ENCODE measurements at places on chromosomes 7 and 10.

GRCh38 chr7:36037121-36037662, 115.9 kb upstream of the EEPD1 start:
- no peak for DNase-seq

DNA sequence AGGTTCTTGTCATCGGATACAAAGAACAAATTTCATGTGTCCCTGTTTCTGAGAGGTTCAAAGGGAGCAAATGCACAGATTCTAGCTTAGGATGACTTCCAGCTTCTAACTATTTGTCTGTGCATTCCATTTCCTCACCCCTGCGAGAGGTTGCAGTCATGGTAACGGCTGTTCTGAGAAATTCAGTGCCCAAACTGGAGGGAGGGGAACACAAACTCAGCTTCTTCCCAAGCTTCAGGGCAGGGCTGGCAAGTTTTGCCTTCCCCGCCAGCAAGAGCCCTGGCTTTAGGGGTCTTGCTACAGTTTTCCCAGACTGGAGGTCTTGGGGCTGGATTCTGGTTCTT, 11.1 kb downstream of the FAS start:
- no peak for DNase-seq

DNA sequence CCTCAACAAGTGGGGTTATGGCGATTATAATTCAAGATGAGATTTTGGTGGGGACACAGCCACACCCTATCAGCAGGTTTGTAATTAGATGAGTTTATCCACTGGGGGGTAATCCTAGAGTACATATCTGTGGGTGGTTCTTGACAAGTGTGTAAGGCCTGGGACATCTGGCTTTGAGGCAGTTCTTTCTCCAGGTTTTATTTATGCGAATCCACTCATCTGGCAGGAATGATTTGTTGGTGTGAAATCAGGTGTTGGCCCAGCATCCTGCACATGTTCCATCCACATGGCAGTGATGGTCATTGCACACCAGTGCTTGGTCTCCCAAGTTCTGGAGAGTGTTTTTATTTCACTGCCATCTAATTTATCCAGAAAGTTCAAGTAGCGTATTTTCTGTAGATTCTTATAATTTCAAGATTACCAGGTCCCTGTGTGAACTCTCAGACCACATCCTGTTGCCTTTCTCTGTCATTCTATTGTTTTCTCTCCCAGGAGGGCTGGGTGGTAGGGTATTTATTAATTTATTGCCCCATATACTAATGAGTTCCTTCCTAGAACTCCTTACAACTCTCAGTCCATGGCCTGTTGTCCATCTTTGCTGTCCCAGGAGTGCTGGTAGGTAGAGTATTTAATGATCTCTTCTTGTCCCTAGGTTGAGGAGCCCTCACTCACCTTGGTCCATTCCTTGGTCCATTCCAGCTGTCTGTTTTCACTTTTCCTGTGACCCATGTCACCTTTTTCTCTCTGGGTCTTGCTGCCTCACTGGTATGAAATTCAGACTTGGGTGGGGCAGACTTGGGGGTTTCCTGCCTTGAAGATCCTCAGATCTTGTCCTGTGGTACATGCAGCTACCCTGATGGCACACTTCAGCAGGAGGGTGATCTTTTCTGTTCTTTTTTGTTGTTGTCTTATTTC, 10.4 kb downstream of the RALA start:
- no peak for DNase-seq

DNA sequence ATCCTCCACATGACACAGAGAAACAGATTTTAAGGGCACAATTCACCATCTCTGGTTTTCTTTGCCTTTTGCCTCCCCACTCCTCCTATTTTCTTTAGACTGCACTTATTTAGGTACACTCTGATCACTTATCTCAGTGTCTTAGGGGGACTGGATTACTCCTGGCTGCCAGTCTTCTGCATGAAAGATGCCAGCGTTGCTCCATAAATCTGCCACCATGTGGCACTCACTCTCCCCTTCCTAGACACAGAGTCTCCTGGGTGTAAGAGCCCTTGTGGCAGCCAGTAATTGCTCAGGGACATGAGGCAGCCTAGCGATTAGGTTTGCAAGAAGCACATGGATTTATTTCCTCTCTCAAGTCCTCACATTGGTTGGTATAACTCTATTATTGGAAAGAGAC, 34.5 kb upstream of the RBM20 start:
- no peak for DNase-seq

DNA sequence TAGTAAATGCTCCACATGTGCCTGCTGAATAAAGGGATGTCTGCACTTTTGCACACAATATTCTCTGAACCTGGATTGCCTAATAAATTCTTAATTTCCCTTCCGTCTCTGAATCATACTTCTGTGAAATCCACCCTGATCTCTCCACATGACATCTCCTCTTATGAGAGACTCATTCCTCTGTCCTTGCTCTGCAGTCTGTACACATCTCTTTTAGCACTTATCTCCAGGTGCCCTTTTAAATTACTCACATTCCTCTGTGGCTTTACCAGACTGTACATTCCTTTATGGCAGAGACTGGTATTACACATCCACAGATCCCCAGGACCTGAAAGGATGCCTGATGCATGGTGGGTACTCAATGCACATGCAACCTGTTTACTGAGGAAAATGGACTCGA, 527.6 kb downstream of the PHTF2 start:
- DNase-seq, result no peak

DNA sequence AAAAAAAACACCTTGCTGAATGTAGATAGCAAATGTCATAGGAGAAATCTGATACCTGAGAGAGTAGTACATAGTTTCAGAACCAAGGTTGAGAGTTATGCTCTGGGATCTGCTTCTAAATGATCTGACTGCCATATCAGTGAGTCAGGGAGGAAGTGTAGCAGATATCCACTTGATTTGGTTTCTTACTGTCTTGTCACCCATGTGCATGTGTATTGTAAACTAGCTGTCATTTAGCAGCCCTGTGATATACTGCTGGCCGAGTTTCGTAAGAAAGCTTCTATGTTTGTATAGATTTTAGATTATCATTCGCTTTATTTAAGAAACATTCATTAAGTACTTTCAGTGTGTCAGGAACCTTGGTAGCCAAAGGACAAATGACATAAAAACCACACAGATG, 42.0 kb downstream of the SP4 start:
- no peak for DNase-seq

GRCh38 chr7:54796150-54796549, 37.1 kb upstream of the SEC61G start:
- DNase-seq, result no peak

- DNase-seq, result no peak
These were observed 360.1 kb downstream of the TNS3 start for GRCh38 chr7:47221826-47222225.

- DNase-seq, result no peak
These were observed 35.2 kb upstream of the ITPRID1 start for GRCh38 chr7:31478721-31479120.

DNA sequence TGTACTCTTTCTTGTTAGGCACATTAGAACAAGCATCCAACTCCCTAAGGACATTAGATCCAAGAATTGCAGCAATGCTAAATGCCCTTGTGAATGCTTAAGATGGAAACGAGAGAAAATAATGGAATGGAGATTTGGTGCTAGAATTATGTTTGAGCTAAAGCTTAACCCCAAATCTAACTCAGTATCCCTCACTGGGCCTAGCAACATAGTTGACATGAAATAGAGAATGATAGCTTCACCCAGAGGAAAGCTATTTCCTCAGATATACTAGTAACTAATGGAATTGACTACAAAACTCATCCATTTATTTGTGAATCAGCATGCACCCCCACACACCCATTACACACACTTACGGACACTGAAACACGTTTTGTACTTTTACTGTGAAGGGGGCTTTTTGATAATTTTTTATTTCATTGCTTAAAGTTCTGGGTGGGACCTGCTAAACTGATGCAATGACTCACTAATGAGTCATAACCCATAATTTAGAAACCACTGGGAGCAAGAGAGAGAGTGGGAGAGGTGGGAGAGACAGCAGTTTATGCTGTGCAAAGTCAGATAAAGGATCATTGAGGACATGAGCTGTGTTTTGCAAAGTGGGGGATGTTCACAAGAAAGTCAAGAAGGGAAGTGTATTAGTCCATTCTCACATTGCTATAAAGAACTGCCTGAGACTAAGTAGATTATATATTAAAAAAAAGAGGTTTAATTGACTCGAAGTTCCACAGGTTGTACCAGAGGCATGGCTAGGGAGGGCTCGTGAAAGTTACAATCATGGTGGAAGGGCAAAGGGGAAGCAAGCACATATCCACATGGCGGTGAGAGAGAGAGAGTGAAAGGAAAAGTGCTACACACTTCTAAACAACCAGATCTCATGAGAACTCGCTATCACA, 382.7 kb downstream of the SFMBT2 start:
- DNase-seq, result no peak

DNA sequence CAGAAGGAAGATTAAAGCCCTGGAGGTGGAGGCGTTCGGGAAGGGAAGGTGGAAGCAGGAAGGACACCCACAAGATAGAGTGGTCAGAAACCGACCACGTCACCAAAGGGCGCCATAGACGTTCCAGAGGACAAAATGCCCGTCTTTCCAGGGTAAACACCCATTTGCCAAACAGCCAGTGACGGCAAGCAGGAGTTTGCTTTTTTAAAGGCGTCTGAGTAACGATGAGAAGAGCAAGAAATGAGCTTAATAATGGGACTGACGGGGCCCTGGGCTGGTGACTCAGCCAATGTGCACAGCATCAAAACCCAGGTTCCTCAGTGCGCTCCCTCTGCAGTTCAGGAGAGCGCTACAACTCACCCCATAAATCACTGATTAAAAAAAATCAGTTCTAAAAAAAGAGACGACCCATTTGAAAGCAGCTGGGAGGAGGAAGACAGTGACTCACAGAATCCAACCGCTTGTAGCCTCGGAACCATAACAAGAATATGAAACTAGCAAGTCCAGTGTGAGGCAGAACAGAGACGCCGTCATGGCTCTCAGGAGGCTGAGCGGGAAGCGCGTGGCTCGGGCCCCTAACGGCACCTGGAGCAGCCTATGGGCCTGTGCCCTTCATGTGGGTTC, 5.9 kb downstream of the DIP2C start:
- DNase-seq, result no peak

GRCh38 chr10:121134711-121135110, 283.5 kb downstream of the WDR11 start:
- no peak for DNase-seq

DNA sequence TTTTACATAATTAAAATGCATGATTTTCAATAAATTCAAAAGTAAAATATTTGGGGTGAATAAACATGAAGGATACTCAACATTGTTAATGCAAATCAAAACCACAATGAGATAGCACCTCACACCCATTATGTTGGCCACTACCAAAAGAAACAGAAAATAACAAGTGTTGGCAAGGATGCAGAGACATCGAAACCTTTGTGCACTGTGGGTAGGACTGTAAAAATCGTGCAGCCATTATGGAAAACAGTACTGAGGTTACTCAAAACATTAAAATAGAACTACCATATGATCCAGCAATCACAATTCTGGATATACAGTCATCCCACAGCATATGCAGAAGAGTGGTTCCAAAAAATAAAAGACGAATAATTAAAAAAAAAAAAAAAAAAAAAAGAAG, 13.1 kb downstream of the EZH2 start:
- no peak for DNase-seq

DNA sequence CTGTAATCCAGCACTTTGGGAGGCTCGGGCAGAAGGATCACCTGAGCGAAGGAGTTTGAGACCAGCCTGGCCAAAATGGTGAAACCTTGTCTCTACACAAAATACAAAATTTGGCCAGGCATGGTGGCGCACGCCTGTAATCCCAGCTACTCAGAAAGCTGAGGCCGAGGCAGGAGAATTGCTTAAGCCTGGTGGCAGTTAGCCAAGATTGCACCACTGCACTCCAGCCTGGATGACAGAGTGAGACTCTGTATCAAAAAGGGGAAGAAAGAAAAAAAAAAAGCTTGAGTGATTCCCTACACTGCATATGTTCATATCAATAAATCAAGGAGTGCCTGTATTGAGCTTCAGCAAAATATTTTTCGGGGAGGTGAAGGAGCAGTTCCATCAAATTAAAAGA, 45.8 kb upstream of the SRRM3 start:
- no peak for DNase-seq

DNA sequence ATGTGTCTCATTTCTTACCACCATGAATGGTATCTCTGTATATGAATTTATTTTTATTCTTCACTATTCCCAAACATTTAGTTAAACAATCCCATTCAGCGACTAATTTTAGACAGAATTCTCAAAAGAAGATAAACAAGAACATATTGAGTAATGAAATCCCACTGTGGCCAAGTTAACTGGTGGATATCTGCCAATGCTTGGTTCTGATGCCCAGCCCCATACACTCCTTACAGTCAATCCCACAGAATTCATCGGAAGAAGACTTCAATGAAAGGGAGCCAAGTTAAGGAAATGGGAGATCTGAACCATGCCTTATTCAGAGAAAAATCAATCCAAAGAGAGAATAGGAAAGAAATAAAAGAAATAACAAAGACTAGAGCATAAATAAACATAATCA, 518.0 kb downstream of the XPNPEP1 start:
- DNase-seq, result no peak

- DNase-seq, result no peak
These were observed 38.9 kb downstream of the POU6F2 start for GRCh38 chr7:39016609-39017008.

GRCh38 chr7:33882950-33883670, 22.2 kb upstream of the BMPER start:
- DNase-seq, result no peak

GRCh38 chr10:44118500-44118899, 266.4 kb downstream of the CXCL12 start:
- DNase-seq, result no peak

DNA sequence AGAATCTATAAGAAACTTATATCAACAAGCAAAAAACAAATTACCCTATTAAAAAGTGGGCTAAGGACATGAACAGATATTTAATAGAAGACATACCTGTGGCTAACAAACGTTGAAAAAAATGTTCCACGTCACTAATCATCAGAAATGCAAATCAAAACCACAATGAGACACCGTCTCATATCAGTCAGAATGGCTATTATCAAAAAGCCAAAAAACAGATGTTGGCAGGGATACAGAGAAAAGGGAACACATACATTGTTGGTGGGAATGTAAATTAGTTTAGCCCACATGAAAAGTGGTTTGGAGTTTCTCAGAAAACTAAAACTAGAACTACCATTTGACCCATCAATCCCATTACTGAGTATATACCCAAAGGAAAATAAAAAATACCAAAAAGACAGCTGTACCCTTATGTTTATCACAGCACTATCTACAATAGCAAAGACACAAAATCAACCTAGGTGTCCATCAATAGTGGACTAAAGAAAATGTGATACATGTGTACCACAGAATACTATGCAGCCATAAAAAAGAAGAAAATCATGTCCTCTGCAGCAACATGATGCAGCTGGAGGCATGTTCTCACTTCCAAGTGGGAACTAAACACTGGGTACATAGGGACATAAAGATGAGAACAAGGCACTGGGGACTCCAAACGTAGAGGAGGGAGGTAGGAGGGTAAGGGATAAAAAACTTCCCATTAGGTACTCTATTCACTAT, 83.8 kb upstream of the TMEM168 start:
- DNase-seq, result no peak

- no peak for DNase-seq
These were observed 36.6 kb downstream of the RNLS start for GRCh38 chr10:88546497-88546896.

DNA sequence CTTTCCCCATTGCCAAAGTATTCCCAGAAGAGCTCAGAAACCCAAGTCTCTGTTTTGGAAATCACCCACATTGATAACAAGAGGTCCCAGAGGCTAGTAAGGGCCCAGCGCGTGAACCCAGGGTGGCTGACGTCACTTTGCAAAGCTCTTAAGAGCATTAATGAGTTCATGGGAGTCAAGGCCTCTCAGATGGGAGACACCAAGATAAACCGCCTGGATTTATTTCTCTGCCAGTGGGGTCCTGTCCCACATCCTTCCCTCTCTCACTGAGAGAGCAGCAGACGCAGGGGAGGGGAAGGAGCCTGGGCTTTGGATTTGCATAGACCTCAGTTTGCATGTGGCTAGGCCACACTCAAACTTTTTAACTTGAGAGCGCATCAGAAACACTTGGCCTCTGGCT, 184.8 kb upstream of the PDE1C start:
- no peak for DNase-seq

All from stimulated activated naive CD8-positive, alpha-beta T cell treated with anti-CD3 and anti-CD28 coated beads, Interleukin-15, Interleukin-2, amounts not matched to agents 100 U/mL and 50 U/mL, for 24 hours (primary cell).